ENCODE measurements at places on chromosomes 7 and 10.
A peak's percentile ranks its signal among the peaks of the same experiment; 100 is the strongest.

DNA sequence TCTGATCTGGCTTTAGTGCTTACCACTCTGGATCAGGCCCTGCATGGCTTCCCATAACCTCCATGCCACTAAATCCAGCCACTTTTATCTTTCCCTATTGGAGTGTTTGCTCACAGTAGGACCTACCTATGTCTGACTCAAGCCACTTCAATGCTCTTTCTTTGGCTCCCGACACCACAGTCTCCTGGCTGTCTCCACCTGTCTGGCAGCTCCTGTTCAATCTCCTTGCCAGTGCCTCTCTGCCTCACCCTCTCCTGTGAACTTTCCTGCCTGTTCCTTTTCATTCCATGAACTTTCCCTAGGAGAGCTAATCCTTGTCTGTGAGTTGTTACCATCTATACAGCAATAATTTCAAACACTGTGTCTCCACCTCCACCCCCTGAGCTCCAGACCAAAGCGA is 82.6 kb upstream of the UCN3 start:
- no peak for DNase-seq

DNA sequence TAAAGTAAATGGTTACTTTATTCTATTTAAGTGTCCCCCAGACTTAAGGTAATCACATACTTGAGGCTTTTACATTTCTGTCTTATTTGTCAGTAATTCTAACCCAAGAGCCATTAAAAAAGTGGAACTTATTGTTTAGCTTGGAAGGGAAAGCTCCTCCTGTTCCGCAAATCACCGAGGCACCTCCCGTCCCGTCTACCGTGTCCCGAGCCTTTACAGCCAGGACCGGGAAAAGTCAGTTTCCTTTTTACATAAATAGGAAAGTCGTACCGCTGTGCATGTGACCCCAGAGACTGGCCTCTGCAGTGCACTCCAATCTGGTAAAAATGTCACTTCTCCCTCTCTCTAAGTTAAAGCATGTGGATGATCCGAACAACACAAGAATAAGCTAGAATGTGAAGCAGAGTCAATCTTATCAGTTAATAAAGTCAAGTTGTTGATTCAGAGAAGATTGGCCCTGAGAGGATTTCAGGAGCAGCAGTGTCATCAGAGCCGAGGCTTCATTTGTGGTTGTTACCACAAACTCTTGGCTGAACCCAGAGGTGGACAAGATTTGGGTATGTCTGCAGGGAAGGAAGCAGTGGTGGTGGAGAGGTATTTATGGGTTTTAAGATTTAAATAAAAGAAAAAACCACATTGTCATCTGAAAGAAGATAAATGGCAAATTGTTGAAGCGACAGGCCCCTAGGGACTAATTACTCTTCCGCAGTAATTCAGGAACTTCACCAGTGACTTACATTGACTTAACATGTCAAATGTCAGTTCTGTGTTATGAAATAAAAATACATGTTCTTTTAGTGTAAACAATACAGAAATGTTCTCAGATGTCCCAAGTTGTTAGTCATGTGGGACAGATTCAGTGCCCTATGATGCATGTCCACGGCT is 316.6 kb upstream of the ZNF32 start:
- DNase-seq = no peak

DNA sequence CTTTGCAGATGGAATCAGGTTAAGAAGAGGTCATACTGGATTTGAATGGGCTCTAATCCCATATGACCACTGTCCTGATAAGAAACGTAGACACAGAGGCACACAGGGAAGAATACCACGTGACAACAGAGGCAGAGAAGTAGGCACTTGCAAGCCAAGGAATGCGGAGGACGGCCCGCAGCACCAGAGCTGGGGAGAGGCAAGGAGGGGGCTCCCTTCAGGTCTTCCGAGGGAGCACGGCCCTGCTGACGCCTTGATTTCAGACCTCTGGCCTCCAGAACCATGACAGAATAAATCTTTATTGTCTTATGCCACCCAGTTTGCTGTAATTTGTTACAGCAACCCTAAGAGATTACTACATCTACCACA is 44.7 kb upstream of the TMEM213 start:
- DNase-seq = no peak

DNA sequence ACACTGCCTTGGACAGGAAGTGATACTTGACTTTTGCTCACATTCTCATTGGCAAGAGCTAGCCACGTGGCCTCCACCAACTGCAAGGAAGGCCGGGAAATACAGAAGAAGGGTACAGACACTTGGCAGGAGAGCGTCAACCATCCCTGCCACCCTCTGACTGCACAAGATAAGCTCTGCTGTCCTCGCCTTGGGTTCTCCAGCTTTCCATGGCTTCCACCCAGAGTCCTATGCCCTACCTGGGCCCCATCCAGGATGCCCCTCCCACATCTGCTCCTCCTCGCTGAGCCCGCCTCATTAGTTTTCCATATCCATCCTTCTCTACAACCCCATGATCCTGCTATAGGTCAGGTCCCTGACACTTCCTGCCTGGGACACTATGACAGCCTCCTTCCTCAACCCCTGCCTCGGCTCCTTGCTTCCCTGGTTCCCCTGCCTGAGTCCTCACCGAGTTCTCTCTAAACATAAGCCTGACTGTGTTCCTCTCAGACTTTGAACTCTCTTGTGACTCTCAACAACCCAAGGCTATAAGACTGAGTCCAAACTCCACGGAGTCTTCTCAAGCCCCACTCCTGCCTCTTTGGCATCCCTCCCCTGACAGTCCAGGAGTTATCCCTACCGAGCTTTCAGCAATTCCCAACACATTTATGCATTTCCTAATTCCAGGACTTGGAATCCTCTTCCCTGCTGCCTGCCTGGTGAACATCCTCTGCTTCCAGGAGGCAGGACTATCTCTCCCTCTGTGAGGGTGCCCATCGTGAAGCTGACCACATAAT is 23.2 kb upstream of the GDF10 start:
- DNase-seq = no peak

GRCh38 chr10:68561865-68562649 is 1.9 kb downstream of the TET1 start:
- no peak for DNase-seq

- DNase-seq = no peak
These were observed 166.9 kb downstream of the UBE2H start for GRCh38 chr7:129785685-129786514.

DNA sequence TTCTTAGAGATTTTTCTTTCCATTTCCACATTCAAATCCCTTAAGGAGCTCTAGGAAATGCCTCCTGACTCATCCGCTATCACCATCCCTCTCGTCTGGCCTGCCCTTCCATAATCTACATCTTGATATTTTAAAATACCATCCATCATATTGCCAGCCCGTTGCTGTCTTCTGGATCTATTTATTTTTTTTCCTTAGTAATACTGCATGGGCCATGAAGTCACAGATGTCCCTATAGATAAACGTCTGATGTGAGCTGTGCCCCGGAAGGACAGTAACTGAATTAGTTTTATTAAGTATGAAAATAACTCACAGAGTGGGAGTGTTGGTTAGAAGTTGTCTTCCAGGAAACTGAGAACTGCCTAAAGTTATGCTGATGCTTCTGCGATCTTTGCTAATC is 76.2 kb downstream of the KLF6 start:
- DNase-seq = no peak

DNA sequence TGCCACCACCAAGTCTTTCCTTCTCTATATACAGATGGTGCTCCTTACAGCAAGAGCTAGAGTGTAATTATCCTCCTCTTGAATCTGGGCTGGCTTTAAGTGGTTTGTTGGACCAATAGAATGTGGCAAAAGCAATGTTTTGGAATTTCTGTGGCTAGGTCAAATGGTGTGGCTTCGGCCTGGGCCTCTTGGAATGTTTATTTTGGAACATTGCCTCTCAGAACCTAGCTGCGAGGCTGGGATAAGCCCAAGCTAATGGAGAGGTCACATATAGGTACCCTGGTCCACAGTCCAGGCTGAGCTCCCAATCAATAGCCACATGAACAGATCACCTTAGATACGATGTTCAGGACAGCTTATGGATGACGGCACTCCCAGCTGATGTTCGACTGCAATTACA is 556.7 kb downstream of the TYW1 start:
- no peak for DNase-seq

DNA sequence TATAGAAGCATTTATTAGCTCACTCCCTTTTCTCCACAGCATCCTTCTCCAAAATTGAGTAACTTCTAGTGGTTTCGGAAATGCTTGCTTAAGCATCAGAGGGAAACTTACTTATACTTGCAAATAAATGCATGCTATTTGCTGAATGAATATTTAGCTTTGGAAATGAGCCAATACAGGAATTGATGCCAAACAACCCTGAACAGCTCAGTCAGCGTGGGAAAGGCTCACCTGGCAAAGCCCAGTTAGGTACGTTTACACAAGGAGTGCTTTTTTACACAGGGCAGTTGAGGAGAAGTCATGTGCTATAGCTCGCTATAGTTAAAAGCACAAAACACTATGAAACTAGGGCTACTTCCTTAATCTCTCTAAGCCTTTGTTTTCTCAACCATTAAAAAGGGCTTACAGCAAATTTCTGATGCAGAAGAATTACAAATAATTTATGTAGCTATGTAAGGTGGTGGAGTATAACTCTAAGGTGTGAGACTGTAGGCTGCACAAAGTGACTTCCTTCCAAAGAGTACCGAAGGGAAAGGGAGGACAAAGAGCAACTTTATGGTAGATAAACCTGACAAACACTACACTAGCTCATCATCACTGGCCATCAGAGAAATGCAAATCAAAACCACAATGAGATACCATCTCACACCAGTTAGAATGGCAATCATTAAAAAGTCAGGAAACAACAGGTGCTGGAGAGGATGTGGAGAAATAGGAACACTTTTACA is 498.2 kb downstream of the PHTF2 start:
- no peak for DNase-seq

- DNase-seq = no peak
These were observed 175.4 kb downstream of the SKAP2 start for GRCh38 chr7:26688936-26689506.

DNA sequence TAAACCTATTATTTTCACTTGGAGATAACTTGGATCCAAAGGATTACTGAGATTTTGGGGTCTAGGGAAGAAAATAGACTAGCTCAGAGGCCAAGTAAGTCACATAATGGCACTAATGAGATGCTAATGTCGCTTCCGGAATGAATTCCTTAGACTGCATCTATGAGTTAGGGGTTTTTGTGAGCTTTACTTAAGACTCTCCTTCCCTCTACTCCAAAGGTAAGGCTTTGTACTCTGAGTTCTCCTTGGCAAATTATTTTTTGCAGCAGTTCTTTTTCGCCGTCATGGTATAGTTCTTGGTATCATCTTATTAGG is 143.9 kb upstream of the KLF14 start:
- no peak for DNase-seq

- DNase-seq = no peak
These were observed 20.0 kb upstream of the LIMK1 start for GRCh38 chr7:74063646-74064045.

DNA sequence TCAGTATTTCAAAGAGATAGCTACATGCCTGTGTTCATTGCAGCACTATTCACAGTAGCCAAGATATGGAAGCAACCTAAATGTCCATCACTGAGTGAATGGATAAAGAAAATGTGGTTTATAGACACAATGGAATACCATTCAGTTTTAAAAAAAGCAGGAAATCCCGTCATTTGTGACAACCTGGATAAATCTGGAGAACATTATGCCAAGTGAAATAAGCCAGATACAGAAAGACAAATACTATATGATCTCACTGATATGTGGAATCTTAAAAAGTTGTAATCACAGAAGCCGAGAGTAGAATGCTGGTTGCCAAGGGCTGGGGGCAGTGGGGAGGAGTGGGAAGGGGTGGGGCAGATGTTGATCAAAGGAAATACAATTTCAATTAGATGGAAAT is 235.8 kb upstream of the IGFBP3 start:
- no peak for DNase-seq

DNA sequence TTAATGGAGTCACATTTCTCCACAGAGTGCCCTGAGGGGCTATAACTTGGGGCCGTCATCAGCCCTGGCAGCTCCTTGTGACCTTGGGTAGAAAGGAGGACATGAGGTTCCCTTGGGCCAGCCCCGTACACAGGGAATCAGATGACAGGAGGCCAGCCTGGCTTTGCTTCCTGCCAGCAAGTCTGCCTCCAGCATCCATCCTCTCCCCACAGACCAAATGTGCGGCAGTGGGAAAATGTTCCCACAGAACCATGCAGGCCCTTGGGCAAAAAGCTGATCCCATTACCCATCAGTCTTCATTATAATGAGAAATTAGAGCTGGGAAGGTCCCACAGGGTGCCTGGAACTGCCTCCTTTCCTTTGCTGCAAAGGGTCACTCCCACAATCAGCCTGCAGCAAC is 908.3 kb downstream of the GRID1 start:
- no peak for DNase-seq

- no peak for DNase-seq
These were observed 194.0 kb downstream of the CFTR start for GRCh38 chr7:117673839-117674238.

- no peak for DNase-seq
These were observed 503.5 kb downstream of the DNAJB6 start for GRCh38 chr7:157840174-157840913.

DNA sequence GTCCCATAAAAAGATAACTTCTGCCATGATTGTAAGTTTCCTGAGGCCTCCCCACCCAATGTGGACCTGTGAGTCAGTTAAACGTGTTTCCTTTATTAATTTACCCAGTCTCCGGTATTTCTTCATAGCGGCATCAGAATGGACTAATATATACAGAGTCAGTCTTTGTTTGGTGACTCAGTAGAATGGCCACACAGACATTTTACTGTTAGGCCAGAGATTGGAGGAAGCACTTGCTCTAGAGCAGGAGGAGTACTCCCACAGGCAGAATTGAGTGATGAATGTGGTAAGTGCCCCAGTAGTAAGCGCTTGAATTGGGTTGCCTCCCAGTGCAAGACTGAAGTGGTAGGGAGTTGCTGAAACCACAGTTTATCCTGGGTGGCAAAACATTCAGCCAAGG is 149.5 kb upstream of the SMIM30 start:
- DNase-seq = no peak

- peak; percentile 2 for DNase-seq
These were observed 136.5 kb upstream of the UNC5B start for GRCh38 chr10:71075759-71076472.

- no peak for DNase-seq
These were observed 12.3 kb downstream of the DDC start for GRCh38 chr7:50552921-50553320.

GRCh38 chr10:83764666-83765065 is 374.6 kb upstream of the GHITM start:
- DNase-seq = peak; percentile 19

- no peak for DNase-seq
These were observed 108.0 kb upstream of the HABP2 start for GRCh38 chr10:113444766-113445365.

Data from WERI-Rb-1 (cell line).